ENCODE measurements at places on chromosomes 6 and 20.

DNA sequence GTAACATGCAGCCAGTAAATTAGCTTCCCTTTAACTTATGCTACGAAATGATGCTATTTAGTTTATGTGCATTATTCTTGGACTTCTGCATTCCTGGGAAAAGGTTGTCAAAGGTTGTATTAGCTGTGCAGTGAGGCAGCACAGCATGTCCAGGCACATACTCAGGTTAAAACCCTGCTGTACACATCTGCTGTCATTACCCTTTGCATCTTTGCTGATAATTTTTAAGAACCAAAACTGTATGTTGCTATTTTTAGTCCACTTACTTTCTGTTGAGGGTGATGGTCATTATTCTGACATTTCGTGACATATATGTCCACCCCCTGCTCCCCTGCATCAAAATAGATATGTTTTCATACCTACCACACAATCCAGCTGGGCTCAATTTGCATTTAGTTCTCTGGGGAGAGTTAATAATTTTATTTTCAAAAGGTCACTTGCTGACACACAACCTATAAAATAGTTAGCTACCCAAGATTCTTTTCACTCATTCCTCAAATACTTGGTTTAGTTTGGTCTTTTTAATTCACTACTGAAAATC, 142.5 kb upstream of the SPACA1 start:
- DNase-seq: no peak

GRCh38 chr20:1676650-1677049, 19.1 kb upstream of the SIRPG start:
- DNase-seq: no peak

DNA sequence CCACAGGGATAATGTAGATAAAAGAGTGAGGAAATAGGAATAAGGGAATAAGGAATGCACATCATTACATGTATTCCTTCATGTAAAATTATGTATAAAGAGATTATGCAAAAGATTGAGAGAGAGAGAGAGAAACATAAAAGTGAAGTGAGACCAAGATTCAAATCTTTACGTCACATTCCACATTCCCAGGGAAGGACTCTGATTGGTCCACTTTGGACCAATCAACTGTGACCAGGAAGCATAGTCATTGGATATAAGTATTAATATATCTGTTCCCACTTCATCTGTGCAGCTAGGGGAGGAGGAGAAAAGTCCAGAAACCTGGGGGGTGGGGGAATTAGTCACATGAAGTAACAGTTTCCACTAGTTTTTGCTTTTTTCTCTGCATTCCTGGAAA, 66.4 kb downstream of the SLC2A10 start:
- no peak for DNase-seq

DNA sequence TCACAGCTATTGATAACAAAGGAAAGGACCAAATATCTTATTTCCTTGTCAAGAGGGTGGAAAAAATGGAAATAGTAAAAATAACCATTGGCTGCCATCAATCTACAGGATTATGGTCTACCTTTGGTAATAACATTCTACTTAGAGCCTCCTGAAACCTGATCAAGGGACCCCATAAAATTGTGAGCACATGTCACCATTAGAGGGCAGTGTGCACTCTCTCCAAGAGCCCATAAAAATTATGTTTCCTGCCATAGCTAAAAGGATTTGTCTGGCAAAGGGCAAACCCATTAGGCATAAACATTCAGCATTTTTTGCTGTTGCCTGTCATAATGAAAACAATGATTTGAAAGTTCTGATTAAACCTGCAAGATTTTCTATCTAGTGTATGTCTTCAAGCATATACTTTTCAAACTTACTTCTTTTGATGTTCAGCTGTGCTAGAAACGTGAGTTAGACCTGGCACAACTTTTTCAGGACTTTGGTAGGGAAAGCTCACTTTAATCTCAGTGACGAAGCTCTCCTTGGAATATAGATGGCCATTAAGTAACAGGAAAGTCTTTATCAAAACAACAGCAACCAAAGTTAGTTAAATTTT, 120.7 kb upstream of the ZFP64 start:
- DNase-seq: peak; percentile 81

- DNase-seq: peak; percentile 43
These were observed 130.0 kb upstream of the SGK1 start for GRCh38 chr6:134447883-134448387.
